ENCODE measurements at places on chromosomes 2 and 18.

GRCh38 chr2:229218329-229218921 lies 52.7 kb downstream of the PID1 start:
- no peak for DNase-seq

DNA sequence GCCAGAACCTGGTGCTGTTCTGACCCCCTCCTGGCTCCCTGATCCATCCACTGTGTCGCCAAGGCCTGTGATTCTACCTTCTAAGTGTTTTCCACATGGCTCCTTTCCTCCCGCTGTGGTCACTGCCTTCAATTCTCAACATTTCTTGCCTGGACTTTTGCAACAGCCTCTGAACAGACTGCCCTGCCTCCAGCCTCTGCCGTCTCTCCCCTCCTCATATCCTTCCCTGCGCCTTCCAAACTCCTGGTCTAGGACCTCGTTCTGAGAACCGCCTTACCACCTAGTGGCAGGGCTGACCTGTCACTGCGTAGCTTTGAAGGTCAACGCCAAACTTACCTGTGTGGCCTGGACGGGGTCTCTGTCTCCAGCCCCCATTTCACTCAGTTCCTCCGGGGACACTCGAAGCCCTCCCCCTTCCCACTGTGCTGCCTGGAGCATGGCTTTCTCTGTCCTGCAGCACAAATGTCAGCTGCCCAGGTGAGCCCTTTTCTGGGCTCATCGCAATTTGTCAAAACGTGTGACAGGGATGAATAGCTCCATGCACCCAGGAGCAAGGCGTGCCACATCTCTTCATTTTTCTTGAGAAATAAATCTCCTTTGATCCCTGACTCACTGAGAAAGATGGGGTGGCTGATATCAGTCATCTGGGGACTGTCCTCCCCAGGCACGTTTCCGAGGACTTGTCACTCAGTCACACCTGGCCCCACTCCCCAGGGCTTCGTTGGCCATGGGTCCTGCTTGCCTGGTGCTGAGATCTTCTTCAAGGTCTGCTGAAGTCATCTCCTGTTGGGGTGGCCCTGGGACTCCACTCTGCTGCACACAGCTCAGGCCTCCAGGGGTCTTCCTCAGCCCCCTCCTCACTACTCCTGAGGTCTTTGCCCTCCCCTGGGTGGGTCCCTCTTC lies 46.7 kb downstream of the LDLRAD4 start:
- no peak for DNase-seq

DNA sequence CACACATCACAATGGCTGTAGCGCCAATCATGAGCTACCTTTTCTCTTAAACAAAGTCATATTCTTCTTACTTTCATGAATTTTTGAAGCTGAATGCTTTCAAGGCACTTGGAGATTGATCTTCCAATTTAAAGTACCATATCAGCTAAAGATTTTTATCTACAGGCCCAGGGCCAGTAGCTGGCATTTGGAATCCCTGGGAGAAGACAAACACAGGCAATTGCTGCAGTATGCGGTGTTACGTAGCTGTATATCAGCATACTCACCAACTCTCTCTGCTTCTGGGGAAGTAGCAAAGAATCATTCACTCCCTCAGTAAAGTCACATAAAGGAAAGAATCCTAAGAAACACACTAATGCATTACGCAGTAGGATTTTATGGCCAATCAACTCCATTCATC lies 202.3 kb downstream of the DLGAP1 start:
- no peak for DNase-seq

- no peak for DNase-seq
Measured at GRCh38 chr2:20588918-20589871, 61.7 kb downstream of the HS1BP3 start.

DNA sequence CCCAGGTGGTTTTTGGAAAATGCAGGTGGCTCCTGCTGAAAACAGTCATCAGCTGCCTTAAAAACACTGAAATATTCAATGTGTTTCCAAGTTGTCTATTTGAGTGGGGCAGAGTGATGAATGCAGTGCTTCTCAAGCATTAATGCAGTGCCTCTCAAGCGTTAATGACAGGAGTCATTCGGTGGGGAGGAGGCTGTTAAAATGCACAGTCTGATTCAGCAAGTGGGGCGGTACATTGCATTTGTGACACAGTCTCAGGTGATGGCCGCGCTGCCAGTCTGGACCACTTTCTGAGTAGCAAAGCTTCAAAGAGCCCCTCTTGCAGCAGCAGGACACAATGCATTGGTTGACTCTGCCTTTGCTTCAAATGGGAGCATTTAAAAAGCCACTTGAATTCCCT lies 231.4 kb upstream of the RGPD4 start:
- DNase-seq = no peak

DNA sequence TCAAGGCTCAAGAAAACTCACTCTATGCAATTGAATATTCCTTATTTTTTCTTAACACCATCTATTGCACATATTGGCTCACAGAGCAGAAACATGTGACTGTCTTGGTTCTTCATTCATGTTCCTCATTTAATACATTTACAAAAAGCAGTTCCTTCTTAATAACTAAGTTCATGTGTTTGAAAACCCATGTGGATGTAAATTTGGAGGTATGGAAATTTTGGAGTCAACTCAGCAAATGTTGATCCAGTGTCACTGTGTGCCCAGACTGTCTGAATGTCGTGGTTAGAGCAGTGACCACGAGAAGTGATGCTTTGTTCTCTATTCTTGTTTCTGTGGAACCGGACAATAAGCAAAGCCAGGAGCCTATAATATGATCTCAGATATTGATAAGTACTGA lies 299.1 kb downstream of the SETBP1 start:
- peak; percentile 40 for DNase-seq

GRCh38 chr2:101305492-101306078 lies 2.9 kb downstream of the RNF149 start:
- DNase-seq = peak; percentile 68

DNA sequence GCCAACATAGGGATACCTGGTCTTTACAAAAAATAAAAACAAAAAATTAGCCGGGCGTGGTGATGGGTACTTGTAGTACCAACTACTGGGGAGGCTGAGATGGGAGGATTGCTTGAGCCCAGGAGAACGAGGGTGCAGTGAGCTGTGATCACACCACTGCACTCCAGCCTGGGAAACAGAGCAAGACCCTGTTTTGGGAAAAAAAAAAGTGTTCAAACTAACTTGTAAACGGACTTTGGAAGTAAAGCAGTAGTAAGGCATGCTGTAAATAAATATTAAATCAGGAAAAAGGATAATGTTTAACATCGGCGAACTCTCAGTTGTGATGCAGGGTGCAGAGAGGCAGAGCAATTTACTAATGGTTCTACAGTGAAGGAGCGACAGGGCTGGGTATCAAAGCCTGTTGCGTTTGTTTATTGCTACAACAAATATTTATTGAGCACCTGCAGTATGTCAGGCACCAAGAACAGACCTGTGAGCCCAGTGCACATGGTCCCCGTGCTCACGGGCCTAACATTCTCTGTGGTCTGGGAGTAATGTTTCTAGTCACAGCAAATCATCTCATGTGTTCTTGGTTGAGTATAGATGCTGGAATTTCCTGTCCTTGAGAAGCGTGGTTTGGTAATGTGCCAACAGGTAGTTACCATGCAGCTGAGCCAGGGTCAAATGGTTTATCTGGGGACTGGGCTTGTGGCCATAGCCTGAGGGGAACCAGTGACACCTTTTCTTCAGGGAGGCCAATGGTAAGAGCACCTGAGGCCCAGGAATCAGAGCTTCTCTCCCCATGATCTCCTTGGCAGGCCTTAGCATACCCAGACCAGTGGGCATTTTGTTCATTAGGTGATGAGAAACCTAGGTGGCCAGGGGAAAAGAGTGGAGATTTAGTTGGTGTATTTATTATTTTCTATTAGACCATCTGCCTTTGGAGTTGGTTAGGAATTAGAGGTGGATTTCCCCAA lies 27.9 kb upstream of the GREB1 start:
- DNase-seq = no peak

DNA sequence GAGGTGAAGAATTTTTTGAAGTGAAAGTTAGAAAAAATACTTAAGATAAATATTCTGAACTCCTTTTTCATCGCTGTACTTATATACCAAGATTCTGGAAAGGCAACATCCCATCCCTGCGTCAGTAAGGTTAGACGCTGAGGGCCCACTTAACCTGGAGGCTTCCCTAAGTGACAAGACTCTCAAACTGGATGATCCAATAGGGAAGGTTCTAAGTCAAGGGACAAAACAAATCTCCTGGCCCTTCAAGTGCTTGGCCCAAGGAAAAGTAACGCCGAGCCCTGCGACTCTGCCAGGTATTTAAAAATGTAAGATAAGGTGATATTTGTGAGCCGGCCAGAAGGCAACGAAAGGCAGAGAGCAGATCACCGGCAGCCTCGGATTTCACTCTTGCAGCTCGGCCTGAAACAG lies 1.3 kb downstream of the STK39 start:
- DNase-seq = no peak

DNA sequence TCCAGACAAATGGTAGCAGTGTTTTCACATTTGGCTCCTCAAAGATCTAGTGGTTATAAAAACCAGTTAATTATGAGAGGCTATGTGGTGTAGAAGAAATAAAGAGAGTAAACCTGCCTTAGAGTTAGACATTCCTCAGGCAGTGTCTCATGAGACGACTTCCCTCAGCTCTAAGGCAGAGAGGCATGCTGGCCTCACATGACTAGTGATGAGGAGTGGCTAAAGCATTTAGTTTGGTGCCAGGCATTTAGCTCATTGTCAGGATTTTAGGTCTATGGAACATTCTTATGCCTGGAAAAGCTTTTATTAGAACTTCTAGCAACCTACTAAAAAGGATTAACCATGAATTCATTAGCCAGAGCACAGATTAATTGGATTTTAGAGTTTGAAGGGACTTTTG lies 90.3 kb downstream of the RPRM start:
- DNase-seq = no peak

- DNase-seq = no peak
Measured at GRCh38 chr2:45382744-45383143, 228.3 kb downstream of the SRBD1 start.

DNA sequence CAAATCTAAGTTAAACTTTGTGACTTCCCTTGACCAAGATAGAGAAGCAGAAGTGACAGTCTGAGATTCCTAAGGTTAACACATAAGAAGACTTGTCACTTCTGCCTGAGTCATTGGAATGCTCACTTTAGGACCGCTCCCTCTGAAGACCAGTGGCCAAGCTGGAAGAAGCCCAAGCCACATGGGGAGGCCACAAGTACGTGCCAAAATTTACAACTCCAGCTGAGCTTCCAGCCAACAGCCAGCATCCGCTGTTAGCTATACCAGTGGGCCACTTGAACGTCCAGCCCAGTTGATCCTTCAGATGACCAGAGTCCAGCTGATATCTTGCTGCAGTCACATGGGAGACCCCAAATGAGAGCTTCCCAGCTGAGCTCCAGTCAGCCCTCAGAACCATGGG lies 18.1 kb upstream of the ANTXR1 start:
- peak; percentile 64 for DNase-seq

DNA sequence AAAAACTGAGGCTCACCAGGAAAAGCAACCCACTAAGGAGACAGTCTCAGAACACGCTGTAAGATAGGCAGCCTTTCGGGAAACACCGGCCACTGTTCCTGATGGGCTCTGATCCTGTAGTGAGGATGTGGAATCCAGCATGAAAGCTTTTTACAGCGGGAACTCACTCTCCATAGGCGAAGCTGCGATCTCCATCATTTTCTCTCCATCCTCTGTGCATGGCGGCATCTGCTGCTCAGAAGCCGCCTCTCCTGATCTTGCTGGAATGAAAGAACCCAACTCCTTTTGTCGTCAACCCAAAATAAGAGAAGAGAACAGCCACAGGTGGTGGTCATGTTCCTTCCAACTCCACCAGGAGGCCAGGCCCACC lies 49.9 kb downstream of the TMEM18 start:
- DNase-seq = no peak

DNA sequence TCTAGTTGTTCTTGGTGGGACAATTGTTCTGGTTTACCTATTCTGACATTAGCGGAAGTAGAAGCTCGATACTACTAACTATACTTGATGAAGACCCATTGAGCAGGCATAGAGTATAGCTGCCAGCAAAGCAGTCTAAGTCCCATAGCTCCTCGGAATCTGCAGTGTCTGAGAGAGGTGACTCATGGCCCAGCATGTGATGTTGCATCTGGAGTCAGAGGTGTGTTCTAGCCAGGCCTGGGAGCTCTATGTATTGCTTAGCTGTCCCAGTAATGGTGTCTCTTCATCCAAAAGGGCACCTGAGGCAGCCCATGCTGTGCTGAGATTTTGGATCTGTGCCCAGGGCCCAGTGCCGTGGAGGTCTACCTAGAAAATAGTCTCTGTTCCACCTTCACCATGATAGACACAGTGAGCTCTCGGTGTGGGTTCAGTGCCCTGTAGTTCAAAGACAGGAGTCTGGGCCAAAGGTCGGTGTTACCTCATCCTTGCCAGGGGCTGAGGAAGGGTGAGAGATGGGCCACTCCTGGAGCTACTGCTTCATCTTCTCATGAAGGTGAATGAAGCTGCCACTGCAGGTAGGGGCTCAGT lies 47.3 kb downstream of the MEX3C start:
- no peak for DNase-seq

- no peak for DNase-seq
Measured at GRCh38 chr2:46284796-46285195, 12.4 kb upstream of the EPAS1 start.

- DNase-seq = peak; percentile 24
Measured at GRCh38 chr2:23489471-23490322, 104.7 kb downstream of the KLHL29 start.

- DNase-seq = peak; percentile 97
Measured at GRCh38 chr2:101308432-101309210, at the start of gene RNF149. Gene RNF149, minus strand, starts transcription at chr2:101308701. Its CDS starts 113 bp downstream, at chr2:101308588.

GRCh38 chr2:38065502-38066135 lies 10.3 kb downstream of the CYP1B1 start:
- no peak for DNase-seq

DNA sequence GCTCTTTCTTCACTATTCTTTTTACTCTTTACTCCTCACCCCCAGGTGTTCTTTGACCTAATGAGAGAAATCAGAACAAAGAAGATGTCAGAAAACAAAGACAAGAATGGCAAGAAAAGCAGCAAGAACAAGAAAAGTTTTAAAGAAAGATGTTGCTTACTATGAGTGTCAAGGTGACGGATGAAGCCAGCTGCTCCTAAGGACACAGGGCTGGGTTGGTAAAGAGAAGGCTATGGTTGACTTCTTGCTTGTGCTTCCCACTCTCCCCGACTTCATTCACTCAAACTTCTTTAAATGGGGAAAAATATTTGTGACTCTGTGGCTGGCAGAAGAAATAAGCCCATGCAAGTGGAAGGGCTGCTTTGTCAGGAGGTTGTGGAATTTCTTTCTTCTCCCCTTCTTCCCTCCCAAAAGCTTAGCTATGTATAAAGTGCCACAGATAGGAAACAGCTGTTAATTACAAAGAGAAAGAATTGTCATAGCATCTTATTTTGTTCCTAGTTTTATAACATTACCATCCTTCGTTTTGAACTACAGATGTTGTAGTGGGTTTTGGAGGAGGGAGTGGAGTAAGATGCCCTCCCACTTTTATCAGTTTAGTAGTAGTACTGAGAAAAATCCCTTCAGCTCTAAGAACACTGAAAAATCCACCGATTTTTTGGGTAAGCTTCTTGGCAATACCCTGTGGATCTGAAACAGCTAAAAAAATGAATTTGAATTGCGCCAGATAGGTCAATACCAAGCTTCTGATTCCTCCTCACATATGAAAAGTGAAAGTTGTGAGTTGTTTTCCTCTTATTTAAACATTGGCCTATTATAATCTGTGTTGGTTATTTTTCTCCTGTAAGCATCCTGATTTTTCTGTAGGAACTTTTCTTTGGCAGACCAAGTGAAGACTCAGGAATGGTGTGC lies 40.7 kb downstream of the RALB start:
- no peak for DNase-seq
